Tibial nerve (tissue), 4 donors: ENCODE measurements at places on chromosomes 5 and 9.

GRCh38 chr9:93613791-93614190, 37.4 kb downstream of the PHF2 start:
- H3K27me3 ChIP-seq = no peaks in the 10 kb centered on the region
- H3K4me1 ChIP-seq = peaks cover 47% of the 10 kb centered on the region
- H3K4me3 ChIP-seq = no peak overlapping the region
- no peaks in the 10 kb centered on the region for H3K36me3 ChIP-seq
- DNase-seq = no peak
- H3K27ac ChIP-seq = no peak overlapping the region

DNA sequence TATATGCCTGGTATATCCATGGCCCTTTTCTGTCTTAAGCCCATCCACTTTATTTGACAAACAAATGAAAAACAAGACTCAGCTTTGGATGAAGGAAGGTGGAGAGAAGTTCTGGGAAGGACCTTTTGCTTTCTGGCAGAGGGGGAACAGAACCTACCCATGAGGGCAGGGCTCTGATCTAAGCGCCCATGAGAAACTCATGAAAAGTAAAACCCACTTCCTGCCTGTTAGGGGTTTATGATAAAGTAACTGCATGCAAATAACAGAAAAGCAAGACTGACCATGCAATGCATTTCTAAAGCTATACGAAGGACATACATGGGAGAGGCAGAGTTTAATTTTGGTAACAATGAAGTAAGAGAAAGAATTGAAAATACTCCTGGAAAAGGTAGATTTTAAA, 181.9 kb upstream of the ADRA1B start:
- H3K4me3 ChIP-seq = no peak overlapping the region
- no peaks in the 10 kb centered on the region for H3K36me3 ChIP-seq
- no peaks in the 10 kb centered on the region for H3K27me3 ChIP-seq
- no peaks in the 10 kb centered on the region for H3K4me1 ChIP-seq

DNA sequence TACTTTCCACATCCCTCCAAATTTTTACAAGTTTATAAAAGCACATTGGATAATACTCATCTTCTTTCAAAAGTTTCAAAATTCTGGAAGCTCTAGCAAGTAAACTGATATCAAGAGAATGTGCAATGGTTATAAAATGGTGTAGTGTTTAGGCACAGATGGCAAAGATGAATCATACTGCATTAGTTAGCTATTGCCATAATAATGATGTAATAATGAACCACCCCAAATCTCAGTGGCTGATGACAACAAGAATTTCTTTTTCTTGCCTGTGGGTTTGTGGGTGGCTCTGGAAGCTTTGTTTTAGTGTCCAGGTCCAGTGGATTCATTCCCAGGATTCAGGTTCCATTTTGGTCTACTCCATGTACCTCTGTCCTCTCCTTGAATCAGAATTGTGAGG, 319.0 kb downstream of the BRINP1 start:
- DNase-seq = no peak
- no peaks in the 10 kb centered on the region for H3K4me1 ChIP-seq
- no peaks in the 10 kb centered on the region for H3K36me3 ChIP-seq
- no peak overlapping the region for H3K27ac ChIP-seq
- H3K4me3 ChIP-seq = no peak overlapping the region

- no peak for DNase-seq
- H3K27me3 ChIP-seq = no peaks in the 10 kb centered on the region
- no peaks in the 10 kb centered on the region for H3K4me1 ChIP-seq
- H3K4me3 ChIP-seq = no peak overlapping the region
Measured at GRCh38 chr9:133505186-133505830, 19.5 kb downstream of the MYMK start.

- H3K4me1 ChIP-seq = peaks cover 18% of the 10 kb centered on the region
- H3K27me3 ChIP-seq = no peaks in the 10 kb centered on the region
- H3K4me3 ChIP-seq = no peak overlapping the region
- no peak for DNase-seq
- no peak overlapping the region for H3K27ac ChIP-seq
- H3K36me3 ChIP-seq = no peaks in the 10 kb centered on the region
Measured at GRCh38 chr9:19484699-19485098, 75.9 kb downstream of the ACER2 start.

- H3K4me1 ChIP-seq = no peaks in the 10 kb centered on the region
- DNase-seq = no peak
- H3K27me3 ChIP-seq = peaks cover 14% of the 10 kb centered on the region
- no peak overlapping the region for H3K27ac ChIP-seq
Measured at GRCh38 chr9:126111556-126111955, 215.1 kb upstream of the MVB12B start.

DNA sequence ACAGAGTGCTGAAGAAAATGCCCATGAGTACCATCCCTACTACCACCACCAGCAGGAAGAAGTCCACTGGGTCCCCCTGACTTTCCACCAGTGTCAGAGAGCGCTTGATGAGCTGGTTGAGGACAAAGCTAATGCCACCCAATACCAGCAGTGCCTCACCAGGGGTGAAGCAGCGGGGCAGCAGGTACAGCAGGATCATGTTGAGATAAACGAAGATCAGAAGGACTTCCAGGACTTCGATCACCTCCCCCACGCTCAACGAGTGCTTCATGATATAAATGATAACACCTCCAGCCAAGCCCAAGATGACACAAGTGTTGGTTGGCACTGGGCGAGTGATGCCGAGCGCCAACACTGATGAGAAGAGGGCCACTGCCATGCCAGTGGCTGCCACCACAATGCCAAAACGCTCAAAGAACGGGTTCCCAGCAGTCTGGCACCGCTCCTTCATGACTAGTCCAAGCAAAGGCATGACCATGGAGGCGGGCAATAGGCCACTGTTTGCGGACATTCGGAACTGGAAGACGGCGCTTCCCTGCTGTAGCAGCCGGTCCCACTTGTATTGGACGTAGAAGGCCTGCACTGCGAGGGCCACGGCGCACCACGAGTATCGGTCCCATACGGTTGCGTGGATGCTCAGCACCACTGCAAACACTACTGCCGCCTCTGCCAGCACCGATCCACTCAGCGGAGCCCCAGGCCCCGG, 679 bp downstream of the DOLK start:
- no peaks in the 10 kb centered on the region for H3K27me3 ChIP-seq
- H3K4me3 ChIP-seq = peak overlapping the region; percentile 94
- no peak for DNase-seq
- peak overlapping the region; percentile 95 for H3K27ac ChIP-seq

DNA sequence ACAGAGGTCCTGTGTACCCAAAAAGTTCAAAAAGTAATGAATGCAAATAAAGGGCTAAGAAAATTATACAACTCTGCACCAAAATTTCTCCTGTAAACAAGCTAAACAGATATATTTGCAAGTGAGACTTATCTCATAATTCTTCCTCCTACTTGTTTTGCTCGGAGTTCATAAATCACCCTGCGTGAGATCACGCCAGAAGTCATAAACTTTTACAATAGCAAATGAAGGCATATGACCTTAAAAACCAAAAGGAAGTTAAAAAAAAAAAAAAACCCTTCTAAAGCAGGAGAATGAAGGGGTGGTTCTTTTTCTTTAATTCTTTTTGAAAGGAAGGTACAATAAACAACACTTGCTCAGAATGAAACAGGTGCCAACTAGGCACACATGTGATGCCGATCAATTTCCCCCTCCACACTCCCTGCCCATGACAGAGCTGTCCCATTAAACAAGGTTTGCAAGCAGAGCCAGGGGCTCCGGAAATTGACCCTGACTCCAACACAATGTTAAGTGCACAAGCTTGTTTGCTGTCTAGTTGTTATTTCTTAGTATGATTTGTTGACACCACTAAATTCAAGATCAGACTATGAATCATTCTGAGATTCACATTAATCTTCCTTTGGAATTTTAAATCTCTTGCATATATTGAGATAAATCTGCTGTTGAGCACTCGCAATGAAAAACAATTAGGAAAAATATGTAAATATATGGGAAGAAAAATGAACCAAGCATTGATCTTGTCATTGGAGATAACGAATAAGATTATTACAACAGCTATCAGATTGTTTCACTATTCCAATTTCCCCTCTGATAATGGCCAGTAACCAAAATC, 46.3 kb downstream of the DROSHA start:
- H3K27me3 ChIP-seq = no peaks in the 10 kb centered on the region
- DNase-seq = no peak
- H3K36me3 ChIP-seq = peaks cover 2% of the 10 kb centered on the region

DNA sequence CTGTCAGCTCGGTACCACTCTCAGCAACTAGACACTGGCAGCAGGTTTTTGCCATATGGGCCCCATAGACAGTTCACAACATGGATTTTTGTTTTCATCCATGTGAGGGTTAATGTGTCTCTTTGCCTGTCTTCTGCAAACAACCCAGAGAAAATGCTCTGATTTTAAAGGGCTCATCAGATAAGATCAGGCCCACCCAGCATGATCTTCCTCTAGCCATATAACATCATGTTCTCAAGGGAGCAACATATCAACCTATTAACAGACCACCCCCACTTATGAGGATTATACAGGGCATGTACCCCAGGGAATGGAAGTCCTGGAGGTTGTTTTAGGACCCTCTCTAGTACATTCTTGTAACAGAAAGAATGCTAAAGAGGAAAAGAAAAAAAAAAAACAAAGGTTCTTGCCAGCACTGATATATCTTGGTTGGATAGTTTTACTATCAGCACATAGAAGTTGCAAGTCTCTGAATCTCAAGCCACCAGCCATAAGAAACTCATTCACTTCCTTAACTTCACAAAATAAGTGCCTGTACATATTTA, 1015.1 kb downstream of the TLE4 start:
- no peaks in the 10 kb centered on the region for H3K27me3 ChIP-seq
- H3K27ac ChIP-seq = no peak overlapping the region

DNA sequence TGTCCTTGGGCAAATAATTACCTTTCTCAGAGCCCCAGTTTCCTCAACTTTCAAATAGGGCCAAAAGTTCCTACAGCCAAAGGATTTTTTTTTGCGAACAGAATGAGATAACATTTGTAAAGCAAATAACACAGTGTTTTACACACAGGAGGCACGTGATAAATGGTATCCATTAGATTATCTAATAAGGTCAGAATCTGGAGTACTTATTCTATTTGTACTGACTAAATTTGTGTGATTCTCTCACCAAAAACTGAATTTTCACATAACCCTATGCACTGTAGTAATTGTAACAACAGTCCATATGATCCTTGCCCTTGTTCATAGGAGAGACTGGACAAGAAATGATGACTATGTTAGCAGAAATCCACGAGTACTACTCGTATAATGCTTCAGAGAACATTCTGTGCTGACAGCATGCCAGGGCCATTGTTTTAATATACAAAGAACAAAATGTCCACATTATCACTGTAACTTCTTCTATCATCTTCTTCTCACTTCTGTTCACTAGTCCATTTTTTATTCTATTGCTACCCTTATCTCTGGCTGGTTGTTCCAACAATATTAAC, 13.9 kb upstream of the FEM1C start:
- no peaks in the 10 kb centered on the region for H3K4me1 ChIP-seq
- H3K36me3 ChIP-seq = no peaks in the 10 kb centered on the region
- no peak overlapping the region for H3K4me3 ChIP-seq
